Activated T-cell treated with anti-CD3 and anti-CD28 coated beads, Interleukin-2, amount 50 U/mL, for 4 hours (primary cell): ENCODE measurements at places on chromosomes 16 and 17. TPM values are rescaled to one million over a fixed set of nuclear protein-coding genes. Genes with fewer than 3 reads are reported as not detected.

DNA sequence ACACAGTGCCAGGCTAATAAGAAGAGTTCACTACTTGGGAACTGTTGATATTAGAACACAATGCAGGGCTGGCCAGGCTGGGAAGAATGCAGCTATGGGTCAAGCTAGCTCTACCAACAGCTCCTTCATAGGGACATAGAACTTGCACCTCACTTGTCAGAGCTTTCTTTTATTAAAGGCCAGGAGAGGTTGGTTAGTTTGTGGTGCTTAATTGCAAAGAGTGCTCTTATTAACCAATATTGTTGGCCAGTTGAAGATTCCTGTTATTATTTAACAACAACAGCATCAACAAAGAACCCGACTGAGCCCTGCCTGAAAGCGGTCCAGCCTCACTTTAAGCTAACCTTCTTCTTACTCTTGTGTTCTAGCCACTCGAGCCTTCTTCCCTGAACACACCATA, 43.4 kb upstream of the ANKFN1 start:
- no peak for DNase-seq

DNA sequence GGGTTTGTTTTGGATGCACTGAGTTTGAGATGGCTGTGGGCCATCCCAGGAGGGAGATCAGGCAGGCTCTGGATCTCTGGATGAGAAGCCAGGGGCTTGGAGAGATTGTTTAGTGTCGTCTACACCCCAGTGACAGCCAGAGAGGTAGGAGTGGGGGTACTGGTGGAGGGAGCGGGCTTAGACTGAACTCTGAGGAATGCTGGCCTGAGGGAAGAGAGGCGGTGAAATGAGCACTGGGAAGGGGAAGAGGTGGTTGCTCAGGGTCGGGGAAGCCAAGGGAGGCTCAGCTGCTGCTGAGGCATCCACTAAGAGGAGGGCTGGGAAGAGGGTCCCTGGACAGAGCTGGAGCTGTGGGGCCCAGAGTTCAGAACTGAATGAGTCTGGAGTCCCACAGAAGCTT, 23.6 kb downstream of the CACNA1G start:
- no peak for DNase-seq

ASIC2 gene
- not detected for total RNA-seq

GRCh38 chr17:50107790-50108414, 12.8 kb downstream of the PDK2 start:
- no peak for DNase-seq

GRCh38 chr17:80946449-80946848, 45.2 kb upstream of the CHMP6 start:
- DNase-seq, result no peak

GRCh38 chr17:46182961-46183360, 10.3 kb downstream of the KANSL1 start:
- DNase-seq, result no peak

CDT1 gene
- 87.2 TPM for total RNA-seq

GRCh38 chr16:53542283-53542682, 39.3 kb upstream of the AKTIP start:
- no peak for DNase-seq

ERI2 gene
- total RNA-seq, result 8.1 TPM
